ENCODE measurements at places on chromosomes 2 and 18.

DNA sequence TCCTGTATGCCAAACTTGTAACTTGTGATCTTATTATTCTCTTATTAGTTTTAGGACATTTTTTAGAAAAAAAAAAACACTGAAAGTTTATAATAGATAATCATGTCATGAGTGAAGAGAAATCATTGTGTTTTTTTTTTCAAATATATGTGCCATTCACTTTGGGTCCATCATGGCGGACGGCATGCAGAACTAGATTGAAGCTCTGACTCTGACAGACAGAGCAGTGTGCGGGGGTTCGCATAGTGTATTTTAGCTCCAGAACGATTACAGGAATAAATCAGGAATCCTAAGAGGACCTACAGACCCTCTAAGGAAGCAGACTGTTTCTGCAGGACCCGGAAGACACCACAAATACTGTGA lies 484.4 kb upstream of the REG3G start:
- DNase-seq, result no peak

DNA sequence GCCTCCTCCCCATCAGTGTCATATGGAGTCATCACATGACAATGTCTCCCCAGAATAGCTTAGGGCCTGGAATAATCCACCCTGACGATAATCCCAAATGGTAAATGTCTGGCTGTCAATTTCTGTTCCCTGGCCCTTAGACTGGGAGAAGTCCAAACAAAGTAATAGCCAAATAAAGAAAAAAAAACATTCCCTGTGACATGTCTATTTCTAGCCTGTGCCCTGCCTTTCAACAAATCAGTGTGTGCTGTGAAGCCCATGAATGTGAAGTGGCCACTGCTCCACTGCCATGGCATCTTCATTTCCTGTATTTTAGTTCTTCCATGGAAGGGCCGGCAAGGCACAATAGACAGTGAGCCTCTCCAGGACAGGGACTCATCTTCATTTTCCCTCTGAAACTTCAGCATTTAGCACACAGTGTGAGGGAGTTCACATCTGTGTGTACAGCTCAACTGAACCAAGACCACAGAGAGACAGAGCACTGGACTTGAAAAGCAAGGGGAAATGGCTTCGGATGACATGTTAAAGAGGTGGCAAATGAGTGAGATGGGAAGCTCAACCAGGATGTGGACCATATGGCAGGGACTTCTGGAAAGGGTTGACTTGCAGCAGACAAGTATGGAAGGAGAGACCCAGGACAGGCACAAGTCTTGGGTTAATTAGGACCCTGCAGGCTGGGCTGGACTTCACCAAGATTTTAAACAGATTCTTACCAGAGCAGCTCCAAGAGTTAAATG lies 140.0 kb downstream of the ANTXR1 start:
- no peak for DNase-seq

DNA sequence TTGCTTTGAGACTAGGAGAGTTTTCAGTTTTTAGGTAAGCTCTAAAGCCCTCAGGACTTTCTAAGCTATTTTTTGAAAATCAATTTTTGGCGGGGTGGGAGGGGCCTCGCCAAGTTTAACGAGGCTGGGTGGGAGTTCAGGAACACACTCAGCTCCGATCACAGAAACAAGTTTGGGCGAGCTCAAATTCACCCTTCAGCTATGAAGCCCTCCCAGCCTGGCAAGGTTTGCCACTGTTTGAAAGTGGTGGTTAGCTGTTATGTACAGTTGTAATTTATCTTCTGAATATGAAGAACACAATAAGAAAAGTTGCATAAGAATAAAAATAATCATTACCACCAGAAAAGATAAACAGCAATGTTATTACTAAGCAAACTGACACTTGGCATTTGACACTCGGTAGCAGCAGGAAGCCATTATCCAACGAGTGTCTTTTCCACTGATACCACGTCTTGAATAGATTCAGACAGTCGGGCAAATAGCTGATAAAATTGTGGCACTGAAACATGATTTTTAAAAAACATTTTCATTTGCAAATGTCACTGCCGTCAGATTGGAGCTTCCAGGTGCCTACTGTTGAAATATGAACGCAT lies 59.8 kb downstream of the KCTD1 start:
- DNase-seq, result no peak

DNA sequence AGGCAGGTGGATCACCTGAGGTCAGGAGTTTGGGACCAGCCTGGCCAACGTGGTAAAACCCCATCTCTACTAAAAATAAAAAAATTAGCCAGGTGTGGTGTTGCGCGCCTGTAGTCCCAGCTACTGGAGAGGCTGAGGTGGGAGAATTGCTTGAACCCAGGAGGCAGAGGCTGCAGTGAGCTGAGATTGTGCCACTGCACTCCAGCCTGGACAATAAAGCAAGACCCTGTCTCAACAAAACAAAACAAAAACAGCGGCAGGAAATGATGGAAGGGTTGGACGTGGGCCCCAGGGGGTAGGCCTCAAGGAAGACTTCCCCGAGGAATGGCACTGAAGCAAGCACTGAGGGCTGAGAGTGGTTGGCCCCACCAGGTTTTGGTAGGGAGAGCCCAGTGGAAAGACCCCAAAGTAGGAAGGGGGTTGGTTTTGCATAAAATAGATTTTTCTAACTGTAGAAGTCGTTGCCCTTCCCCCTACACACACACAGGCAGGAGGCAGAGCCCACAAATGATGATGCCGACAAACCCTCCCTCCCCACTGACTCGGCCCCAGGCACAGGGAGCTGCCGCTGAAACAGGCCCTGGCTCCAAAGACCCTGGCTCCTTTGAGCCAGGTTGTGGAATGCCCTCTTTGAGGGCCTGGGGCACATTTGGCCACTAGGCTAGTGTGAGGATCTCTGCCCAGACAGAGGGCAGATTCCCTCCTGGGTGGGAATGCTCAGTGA lies 104.8 kb downstream of the CABLES1 start:
- DNase-seq, result no peak

GRCh38 chr2:178044836-178045235 lies 27.7 kb downstream of the PDE11A start:
- no peak for DNase-seq

DNA sequence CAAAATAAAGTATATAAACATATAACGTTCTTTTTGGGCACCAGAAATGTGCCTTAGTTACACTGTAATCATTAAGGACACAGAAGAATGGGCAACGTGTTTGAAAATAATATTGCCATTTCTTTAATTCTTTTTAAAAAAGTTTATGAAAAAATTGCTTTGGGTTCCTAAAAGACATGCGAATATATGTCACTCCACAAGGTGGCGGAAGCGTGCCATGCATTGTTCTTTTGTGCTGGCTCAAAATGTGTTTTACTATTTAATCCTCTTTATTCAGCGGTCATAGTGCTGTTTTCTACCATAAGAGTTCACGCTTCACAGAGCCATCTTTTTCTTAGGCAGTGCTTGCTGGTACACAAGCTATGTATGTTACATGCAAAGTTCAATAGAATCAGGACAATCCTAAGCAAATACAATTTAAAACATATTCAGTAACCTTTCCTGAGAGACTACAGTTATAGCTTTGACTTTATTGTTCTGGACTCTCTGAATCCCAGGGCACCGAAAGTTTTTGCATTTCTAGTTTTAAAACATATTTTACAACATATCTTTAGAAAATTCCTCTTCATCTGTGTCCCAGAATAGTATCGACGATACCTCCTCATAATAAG lies 147.8 kb upstream of the ERBB4 start:
- DNase-seq, result peak; percentile 23

GRCh38 chr2:151770995-151771394 lies 36.7 kb upstream of the NEB start:
- no peak for DNase-seq

DNA sequence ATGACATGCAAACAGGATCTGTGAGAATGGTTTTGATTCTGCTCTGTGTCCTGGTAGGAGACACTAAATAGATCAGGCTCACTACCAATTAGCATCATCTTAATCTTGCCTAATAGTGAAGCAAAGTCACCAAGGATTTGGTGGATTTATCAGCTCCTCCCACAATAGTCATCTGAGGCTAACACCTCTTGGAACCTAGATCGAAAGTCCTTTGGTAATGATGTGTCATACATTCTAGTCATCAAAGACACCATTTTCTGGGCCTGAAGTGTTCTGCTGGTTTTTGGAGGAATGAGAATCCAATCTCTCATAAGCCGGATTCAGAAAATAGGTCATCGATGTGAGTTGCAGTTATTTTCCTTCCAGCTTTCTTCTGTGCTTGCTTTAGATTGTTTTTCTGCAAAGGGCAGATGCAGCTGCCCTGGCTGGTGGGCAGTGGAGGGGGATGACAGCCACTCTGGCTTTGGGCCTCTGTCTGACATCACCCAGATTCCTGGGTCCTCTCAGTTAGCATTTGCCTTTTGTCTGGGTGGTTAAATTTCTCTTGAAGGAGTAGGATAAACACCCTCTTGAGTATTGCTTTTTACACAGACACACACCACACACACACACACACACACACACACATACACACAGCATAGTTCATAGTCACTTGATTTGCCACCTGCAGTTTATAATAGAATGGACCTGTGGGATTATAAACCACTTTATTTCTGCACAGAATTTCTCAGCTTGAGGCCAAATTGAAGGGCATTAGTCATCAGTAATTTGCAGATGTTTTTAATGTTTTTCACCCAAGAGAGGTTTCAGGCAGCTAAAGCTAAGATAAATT lies at the start of gene MYO3B:
TSS of gene MYO3B (plus strand) at position 198 of the 832 bp plus-strand sequence. CDS start at position 339, 141 bp downstream.
- DNase-seq, result no peak

- no peak for DNase-seq
Observed at GRCh38 chr18:77086656-77087392, 45.8 kb downstream of the MBP start.

- DNase-seq, result no peak
Observed at GRCh38 chr18:63074981-63075404, 244.6 kb downstream of the BCL2 start.

DNA sequence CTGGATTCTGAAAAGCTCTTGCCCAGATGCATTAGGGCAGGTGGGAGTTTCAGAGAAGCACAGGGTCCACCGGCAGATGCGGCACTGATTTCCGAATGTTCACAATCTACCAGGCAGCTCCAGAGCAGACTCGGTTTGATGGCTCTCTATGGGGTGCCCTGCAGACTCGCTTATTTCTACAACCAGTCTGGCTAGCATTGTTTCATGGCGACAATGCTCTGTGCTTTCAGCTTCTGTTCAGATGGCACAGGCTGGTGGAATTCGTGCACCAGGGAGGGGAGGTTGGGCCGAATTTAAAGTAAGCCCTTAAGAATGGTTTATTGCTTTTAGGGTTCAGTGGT lies 9.9 kb downstream of the MYT1L start:
- no peak for DNase-seq

DNA sequence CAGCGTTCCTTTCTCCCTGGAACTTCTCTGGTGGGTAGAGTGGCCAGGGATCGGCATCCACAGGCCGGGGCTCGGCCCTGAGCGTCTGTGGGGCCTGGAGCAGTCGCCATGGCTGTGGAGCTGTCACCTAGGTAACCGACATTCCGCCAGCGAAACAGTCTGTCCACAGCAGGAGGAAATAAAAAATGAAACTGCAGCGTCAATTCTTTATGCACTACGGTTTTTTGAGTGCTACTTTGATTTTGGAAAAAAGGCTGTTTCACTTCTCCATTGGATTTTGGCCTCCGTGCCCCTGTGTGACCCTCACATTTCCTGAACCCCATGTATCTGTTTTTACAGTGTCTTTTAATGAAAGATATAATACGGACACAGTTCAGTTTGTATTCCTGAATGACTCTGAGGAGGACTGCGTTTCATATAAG lies 163.4 kb downstream of the LDLRAD4 start:
- no peak for DNase-seq

GRCh38 chr2:64698177-64698643 lies 44.5 kb upstream of the SERTAD2 start:
- no peak for DNase-seq

- peak; percentile 67 for DNase-seq
Observed at GRCh38 chr2:68569604-68570003, 73.8 kb upstream of the PROKR1 start.

GRCh38 chr2:182933629-182934028 lies 67.2 kb upstream of the FRZB start:
- DNase-seq, result no peak

DNA sequence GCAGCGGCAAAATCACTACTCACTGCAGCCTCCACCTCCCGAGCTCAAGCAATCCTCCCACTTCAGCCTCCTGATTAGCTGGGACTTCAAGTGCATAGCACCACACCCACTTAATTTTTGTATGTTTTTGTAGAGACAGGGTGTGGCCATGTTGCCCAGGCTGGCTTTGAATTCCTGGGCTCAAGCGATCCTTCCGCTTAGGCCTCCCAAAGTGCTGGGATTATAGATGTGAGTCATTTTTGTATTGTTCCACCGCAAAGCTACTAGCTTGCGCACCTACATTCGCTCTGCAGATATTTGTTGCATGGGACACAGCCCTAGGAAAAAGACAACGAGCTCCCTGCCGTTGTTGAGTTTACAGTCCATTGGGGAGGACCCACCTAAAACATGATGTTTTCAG lies 173.5 kb upstream of the AGAP1 start:
- no peak for DNase-seq

GRCh38 chr18:55387139-55387984 lies 200.6 kb downstream of the TCF4 start:
- no peak for DNase-seq

GRCh38 chr18:24259869-24260641 lies 121.2 kb downstream of the CABYR start:
- no peak for DNase-seq

DNA sequence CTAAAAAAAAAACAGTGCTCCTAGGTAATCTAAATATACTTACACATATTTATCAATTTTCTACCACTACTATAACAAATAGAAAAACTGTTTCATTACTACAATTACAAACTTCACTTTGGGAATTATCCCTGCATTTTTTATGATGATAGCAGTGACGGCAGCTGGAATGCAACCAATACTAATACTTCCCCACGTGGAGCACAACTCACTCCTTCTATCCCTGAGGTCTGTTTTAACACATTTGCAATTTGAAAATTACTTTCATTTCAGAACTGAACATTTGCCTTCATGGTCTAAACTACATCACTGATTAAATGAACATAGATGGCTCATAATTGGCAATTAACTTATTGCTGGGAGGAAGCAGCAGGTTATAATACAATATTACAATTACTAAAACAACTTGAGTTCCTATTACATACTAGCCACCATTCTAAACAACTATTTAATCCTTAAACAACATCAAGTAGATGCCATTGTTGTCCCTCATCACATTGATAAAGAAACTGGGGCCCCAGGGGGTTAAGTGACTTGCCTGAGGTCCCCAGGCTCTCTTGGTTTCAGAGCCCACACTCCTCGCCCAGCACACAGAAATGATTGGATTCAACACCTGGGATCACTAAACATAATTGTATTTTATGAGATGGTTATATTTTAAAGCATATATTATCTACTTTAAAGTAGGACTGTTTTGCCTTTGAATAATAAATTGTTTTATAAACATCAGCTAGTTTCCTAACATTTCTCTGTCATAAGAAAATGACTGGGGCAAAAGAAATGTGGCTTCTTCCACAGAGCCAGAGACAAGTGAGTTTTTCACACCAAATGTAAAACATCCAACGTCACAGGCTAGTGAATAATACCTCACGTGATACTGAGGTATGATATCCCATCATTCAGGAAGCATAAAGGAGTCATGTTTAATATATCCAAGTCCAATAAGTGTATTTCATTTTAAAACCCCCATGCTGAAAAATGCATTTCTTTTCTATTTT lies 6.2 kb downstream of the COLEC12 start:
- DNase-seq, result no peak

- DNase-seq, result no peak
Observed at GRCh38 chr2:222448748-222449181, 24.4 kb downstream of the SGPP2 start.
